Thymus (tissue), 14 donors: ENCODE measurements at places on chromosomes 1 and 21.

DNA sequence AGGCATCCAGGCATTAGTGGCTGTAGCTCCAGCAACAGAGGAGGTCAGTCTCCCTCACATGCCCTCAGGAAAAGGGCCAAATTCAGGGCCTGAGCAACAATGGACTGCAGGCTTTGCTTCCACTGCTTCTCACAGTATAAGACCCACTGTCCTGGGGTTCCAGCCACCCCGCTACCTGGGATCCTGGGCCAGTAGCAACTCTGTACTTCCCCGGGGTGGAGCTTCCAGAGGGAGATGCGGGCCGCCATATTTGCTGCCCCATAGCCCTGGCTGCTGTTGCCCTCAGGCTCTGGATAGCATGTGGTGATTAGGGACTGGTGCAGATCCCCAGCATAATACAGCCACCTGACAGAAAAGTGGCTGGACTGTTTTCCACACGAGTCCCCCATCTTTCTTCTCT, 201.1 kb upstream of the POGK start:
- H3K27me3 ChIP-seq: no peaks in the 10 kb centered on the region
- no peak overlapping the region for H3K4me3 ChIP-seq
- no peak overlapping the region for H3K27ac ChIP-seq
- no peak for DNase-seq

DNA sequence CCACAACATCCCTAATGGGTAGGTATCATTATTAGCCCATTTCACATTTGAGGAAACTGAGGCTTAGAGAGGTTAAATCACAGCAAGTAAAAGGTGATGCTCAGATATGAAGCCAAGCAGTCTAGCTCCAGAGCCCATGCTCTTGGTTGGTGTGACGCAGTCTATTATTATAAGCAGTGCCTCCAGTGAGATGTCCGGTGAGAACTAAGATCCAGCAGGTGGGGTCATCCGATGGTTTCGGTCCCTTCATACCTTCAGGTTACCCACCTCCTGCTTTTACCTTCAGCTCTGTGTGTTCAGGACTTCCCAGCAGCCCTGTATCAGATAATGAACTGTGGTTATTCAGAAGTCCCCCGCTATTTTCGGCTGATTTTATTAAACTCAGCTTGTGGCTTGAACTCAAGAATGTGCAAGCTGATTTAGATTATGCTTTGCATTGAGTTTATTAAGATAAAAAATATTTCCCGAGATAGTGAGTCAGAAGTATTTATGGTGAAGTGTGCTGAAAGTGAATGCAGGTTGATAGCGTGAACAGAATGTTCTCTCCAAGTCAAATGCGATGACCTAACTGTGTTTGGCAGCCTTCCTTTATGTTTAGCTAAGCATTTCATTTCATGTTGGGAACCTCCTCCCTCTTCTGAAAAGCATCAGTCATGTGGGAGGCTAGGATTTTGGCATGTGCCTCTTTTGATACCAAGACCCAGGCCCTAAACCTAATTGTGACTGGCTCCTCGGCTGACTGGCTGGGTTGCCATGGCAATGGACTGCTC, 160.9 kb upstream of the UBE2U start:
- H3K27me3 ChIP-seq: no peaks in the 10 kb centered on the region
- H3K4me1 ChIP-seq: peaks cover 9% of the 10 kb centered on the region
- no peaks in the 10 kb centered on the region for H3K36me3 ChIP-seq

- no peak for DNase-seq
- no peak overlapping the region for H3K27ac ChIP-seq
- no peaks in the 10 kb centered on the region for H3K4me1 ChIP-seq
- no peaks in the 10 kb centered on the region for H3K36me3 ChIP-seq
Observed at GRCh38 chr1:171606402-171606941, 15.6 kb upstream of the MYOCOS start.

GRCh38 chr1:226656601-226657277, 82.3 kb downstream of the ITPKB start:
- H3K27me3 ChIP-seq: no peaks in the 10 kb centered on the region
- H3K4me1 ChIP-seq: peaks cover 80% of the 10 kb centered on the region
- H3K36me3 ChIP-seq: peaks cover 4% of the 10 kb centered on the region
- H3K4me3 ChIP-seq: no peak overlapping the region
